ENCODE measurements at places on chromosomes 6 and 20. TPM values are rescaled to one million over a fixed set of nuclear protein-coding genes. Genes with fewer than 3 reads are reported as not detected.
A peak's percentile ranks its signal among the peaks of the same experiment; 100 is the strongest.

CTAGE9 gene
- not detected for total RNA-seq

GRCh38 chr6:104640150-104640700 lies 219.5 kb downstream of the HACE1 start:
- no peak overlapping the region for H3K27ac ChIP-seq
- no peaks in the 10 kb centered on the region for H3K27me3 ChIP-seq
- DNase-seq: no peak
- H3K36me3 ChIP-seq: no peaks in the 10 kb centered on the region

DNA sequence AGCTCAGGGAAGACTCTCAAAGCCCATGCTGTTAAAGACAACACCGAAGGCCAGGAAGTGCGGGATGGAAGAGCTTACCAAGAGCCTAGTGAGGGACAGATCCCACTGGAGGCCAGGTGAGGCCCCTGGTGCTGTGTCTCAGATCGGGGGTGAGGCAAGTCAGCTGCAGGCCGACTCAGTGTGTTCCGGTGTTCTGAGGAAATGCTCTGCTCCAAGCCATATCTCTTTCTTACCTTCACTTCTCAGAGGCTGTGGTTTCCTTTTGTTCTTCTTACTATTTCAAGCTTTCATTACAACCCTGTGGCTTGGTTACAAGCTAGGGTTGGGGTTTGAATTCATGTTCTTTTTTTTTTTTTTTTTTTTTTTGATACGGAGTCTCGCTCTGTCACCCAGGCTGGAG lies 114.3 kb upstream of the ZFP64 start:
- H3K27me3 ChIP-seq: peaks cover 79% of the 10 kb centered on the region
- H3K36me3 ChIP-seq: no peaks in the 10 kb centered on the region
- no peak overlapping the region for H3K27ac ChIP-seq
- no peak overlapping the region for H3K4me3 ChIP-seq

GRCh38 chr20:39849171-39849570 lies 839.9 kb downstream of the MAFB start:
- peaks cover 8% of the 10 kb centered on the region for H3K27me3 ChIP-seq
- H3K27ac ChIP-seq: no peak overlapping the region
- H3K36me3 ChIP-seq: no peaks in the 10 kb centered on the region
- no peaks in the 10 kb centered on the region for H3K4me1 ChIP-seq

- no peaks in the 10 kb centered on the region for H3K27me3 ChIP-seq
- peaks cover 17% of the 10 kb centered on the region for H3K36me3 ChIP-seq
- peak overlapping the region; percentile 21 for H3K4me3 ChIP-seq
- H3K27ac ChIP-seq: peak overlapping the region; percentile 83
- no peak for DNase-seq
These were observed 134.6 kb upstream of the NEDD9 start for GRCh38 chr6:11366934-11367637.

EYA2 gene
- total RNA-seq: 0.35 TPM

DNA sequence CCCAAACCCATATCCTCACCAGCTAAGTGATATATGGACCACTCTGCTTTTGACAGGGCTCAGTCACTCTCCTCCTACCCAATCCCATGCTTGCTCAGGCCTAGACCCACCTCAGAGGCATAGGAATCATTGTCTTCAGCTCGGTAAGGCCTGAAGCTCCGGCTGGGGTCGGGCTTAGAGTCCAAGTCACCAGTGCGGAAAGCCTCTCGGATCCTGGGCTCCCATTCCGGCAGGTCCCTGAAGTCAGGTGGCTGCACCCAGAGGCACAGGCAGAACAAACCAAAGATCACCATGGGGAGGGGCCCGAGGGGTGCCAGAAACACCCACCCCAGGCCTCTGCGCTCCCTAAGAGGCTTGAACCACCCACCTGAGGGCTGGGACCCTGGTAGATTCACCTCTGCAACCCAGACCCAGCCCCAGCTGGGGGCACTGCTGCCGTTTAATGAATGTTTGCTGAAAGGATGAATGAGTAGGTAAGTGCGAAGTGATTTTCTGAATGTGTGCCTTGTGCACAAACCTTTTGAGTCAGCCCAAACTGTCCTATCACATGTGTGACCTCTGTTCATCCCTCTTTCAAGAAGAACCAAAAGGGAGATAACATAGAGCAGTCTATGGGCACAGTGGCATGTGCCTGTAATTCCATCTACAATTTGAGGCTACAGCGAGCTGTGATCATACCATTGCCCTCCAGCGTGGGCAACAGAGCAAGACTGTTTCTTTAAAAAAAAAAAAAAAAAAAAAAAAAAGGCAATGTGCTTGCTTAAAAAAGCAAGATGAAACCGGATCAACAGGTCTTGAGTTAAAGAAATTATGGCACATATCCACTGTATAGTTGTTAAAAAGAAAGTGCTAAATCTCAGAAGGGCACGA lies 39.3 kb upstream of the DSN1 start:
- peaks cover 16% of the 10 kb centered on the region for H3K36me3 ChIP-seq
- no peaks in the 10 kb centered on the region for H3K27me3 ChIP-seq
- H3K4me3 ChIP-seq: no peak overlapping the region
- DNase-seq: no peak
- no peak overlapping the region for H3K27ac ChIP-seq

OLIG3 gene
- not detected for total RNA-seq

DNA sequence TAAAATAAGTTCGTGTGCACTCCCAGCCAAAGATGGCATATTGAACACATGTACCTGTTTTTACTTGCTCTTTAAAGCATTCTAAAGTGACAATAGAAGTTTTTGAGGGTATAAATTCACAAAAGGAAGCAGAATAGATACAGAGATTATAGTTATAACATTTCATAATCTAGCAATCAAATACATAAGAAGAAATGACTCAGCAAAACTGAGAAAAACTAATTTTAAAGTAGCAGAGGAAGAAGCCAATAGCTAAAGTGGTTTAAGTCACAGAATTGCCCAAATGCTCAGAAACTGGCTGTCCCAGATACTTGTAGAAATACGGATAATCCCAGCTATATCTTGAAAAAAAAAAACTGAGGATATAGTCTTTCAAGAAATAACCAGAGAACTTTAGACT lies 49.2 kb upstream of the TBC1D32 start:
- H3K36me3 ChIP-seq: no peaks in the 10 kb centered on the region
- DNase-seq: no peak
- no peaks in the 10 kb centered on the region for H3K4me1 ChIP-seq
- H3K4me3 ChIP-seq: no peak overlapping the region
- no peak overlapping the region for H3K27ac ChIP-seq

DNA sequence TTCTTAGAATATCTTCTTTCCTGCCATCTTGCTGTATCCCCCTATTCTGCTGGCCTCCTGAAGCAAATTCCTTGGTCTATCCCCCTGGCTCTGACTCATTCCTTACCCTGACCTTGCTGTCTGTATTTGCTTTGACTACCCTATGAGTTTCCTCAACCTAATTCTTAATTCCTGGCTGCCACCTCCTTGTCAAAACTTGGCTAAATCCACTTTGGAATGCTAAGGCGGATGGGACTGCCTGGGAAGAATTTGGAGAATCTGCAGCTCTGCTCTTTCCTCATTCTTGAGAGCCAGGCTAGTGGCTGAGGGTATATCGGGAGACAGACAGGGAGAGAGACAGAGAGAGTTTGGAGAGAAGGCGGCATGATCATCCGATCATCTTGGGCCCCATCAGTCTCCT lies 24.4 kb downstream of the CAP2 start:
- no peaks in the 10 kb centered on the region for H3K36me3 ChIP-seq
- H3K27me3 ChIP-seq: no peaks in the 10 kb centered on the region
- H3K4me1 ChIP-seq: peaks cover 10% of the 10 kb centered on the region
- no peak overlapping the region for H3K27ac ChIP-seq
- peak; percentile 1 for DNase-seq
- H3K4me3 ChIP-seq: no peak overlapping the region

MRPS10 gene
- total RNA-seq: 50.0 TPM

- peaks cover 80% of the 10 kb centered on the region for H3K27me3 ChIP-seq
- H3K4me3 ChIP-seq: peak overlapping the region; percentile 28
- no peak for DNase-seq
- peaks cover 12% of the 10 kb centered on the region for H3K4me1 ChIP-seq
- H3K27ac ChIP-seq: no peak overlapping the region
These were observed 49.0 kb downstream of the CPXM1 start for GRCh38 chr20:2751347-2751877.

FOXC1 gene
- 16.5 TPM for total RNA-seq

- H3K27ac ChIP-seq: peak overlapping the region; percentile 37
- DNase-seq: no peak
- H3K36me3 ChIP-seq: peaks cover 5% of the 10 kb centered on the region
- no peaks in the 10 kb centered on the region for H3K27me3 ChIP-seq
These were observed 13.5 kb downstream of the MBOAT1 start for GRCh38 chr6:20198775-20199174.

GJA10 gene
- not detected for total RNA-seq

DNA sequence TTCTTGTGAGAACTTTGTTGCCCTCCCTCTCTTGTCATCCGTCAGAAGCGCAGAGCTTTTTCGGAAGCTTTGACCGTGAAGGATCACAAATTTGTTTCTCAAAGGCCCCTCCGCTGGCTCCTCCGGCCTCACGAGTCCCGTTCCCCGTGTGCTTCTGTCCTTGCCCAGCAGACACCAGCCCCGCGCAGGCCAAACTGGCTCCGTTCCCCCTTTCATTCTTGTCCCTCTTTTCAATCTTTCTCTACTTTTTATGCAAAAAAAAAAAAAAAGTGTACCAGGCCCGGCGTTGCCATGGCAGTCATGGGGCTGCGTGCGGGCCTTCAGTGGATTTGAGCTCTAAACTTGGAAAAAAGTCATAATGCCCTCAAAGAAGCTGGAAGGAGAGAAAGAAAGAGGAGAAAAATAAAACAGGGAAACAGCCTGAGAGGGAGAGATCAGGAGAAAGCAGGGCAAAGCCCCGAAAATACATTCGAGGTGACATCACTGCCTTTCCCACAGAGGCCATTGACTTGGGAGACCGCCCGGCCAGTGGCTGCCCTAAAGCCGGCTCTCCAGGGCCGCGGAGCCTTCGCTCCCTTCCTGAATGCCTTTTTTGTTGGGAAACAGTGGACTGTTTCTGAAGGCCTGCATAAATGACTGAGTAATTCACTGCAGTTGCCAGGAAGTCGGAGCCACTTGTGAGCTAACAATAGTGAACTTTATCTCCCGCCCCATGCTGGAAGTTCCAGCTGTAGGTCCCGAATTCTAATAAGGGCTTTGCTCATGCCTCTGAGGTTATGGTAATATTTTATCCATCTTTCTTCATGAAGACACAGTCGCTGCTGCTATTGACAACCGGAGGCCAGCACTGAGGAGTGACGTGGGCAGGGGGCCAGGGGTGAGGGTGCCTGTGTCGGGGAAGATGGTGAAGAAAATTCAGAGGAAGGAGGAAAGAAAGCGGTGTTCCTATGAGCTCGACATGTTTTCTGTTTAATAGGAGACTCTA lies 670.9 kb downstream of the QKI start:
- H3K4me3 ChIP-seq: no peak overlapping the region
- no peaks in the 10 kb centered on the region for H3K27me3 ChIP-seq
- DNase-seq: no peak
- no peaks in the 10 kb centered on the region for H3K36me3 ChIP-seq

ISM1 gene
- total RNA-seq: not detected

GRCh38 chr6:9515633-9516606 lies 899.0 kb downstream of the TFAP2A start:
- peaks cover 3% of the 10 kb centered on the region for H3K36me3 ChIP-seq
- H3K4me3 ChIP-seq: no peak overlapping the region
- peak; percentile 25 for DNase-seq
- H3K27ac ChIP-seq: no peak overlapping the region
- peaks cover 23% of the 10 kb centered on the region for H3K4me1 ChIP-seq

MAK gene
- total RNA-seq: 0.27 TPM

EEF1A2 gene
- total RNA-seq: 359 TPM

SLA2 gene
- total RNA-seq: not detected

CRISP2 gene
- not detected for total RNA-seq

Data from Calu3 (cell line).